ENCODE measurements at places on chromosomes 7 and 10. TPM values are rescaled to one million over a fixed set of nuclear protein-coding genes. Genes with fewer than 3 reads are reported as not detected.
A peak's percentile ranks its signal among the peaks of the same experiment; 100 is the strongest.

Gene POLR2J2
- 1.2 TPM for total RNA-seq

DNA sequence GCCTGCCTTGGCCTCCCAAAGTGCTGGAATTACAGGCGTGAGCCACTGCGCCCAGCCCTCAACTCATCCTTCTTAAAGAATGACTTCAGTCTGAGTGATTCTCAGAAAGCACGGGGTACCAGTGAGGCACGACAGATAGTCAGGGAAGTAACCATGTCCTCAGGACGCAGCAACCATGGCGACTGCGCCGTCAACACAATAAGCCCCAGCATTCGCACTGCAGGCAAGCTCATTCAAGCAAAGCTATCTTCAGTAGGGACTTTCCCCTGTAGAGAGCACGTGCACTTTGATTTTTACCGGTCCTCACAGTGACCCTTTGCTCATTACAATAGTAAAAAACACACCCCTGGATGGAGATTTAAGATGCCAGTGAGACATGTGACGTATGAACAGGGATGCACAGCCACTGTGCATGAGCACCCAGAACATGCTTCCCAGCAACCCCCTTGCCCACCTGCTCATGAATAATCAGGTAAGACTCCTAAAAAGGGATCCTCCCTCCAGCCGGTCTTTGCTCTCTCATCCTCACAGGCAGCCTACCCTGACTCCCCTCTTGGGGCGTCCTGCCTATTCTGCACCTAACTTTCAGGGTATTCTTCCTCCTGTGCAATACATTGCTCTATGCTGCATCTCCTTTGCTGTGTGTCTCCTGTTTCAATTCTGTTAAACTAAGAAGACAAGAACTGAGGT, 9.1 kb downstream of the WDR86 start:
- no peak for DNase-seq

DNA sequence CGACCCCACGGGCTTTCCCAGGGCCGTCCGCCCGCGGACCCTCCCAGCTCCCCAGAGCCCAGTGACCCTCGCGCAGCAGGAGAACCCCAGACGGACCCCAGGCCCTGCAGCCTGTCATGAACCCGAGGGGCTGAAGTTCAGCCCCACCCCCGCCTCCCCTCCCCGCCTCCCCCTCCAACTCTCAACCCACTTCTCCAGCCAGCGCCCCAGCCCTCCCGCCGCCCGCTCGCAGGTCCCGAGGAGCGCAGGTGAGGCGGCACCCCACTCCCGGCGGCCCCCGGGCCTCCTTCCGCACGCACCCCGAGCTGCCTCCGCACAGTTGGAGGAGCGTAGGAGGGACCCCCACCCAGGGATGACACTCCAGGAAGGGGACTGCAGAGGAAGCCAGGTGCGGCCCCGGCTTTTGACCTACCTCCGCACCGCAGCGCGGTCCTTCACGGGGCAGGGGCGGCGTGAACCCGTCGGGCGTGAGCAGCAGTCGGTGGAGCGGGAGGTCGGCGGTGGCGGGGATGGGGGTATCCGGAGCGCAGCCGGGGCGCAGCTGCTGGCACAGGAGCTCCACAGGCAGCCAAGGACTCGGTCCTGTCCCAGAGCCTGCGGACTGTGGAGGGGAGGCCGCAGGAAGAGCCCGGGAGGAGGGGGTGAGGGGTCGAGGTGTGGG, at the start of gene TMEM176A:
TSS of gene TMEM176A (plus strand) at position 189 of the 661 bp plus-strand sequence. CDS start 782 bp downstream, outside the sequence.
- DNase-seq: no peak

Gene PILRA
- total RNA-seq: 0.68 TPM

Gene PDE1C
- total RNA-seq: 2.6 TPM

GRCh38 chr7:68314208-68314607, 1284.1 kb upstream of the AUTS2 start:
- no peak for DNase-seq

- no peak for DNase-seq
Observed at GRCh38 chr7:124879103-124879502, 50.5 kb downstream of the POT1 start.

GRCh38 chr10:50394832-50395231, 143.5 kb upstream of the ASAH2 start:
- DNase-seq: no peak

DNA sequence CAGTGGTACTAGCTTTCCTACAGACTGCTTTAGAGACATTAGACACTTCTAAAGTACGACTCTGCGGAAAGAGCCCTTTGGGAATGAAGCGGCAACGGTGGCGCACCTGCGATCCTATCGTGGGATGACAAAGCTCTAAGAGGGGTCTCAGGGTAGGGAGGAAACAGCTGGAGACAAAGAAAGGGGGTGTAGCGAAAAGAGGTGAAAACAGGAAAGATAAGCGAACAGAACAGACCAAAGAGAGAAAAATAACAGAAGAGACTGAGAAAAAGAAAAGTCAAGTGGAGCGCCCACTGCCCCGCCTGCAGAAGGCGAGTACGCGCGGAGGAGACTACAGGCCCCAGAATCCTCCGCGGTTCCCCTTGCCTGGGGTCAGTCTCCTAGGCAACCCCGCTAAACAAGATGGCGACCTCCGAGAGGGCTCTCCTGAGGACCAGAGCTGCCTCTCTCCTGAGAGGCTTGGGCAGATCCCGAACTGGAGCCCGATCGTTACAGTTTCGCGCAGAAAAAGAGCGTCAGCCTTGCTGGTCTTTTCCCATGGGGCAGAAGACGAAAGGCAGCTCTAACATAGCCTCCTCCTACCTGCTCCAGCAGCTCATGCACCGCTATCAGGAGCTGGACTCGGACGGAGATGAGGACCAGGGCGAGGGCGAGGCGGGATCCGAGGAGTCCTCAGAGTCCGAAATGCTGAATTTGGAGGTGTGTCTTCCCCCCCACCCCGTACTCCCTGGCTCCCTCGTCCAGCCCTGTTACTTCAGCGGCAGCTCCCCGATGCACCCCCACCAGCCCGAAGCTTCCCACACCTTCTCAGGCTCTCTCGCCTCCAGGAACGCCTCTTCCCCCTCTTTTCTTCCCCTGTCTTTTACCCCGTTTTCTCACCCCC, at the start of gene LRGUK:
TSS of gene LRGUK (plus strand) at position 375 of the 883 bp plus-strand sequence. CDS start at position 403, 28 bp downstream.
- peak; percentile 61 for DNase-seq

Gene GPRIN2
- 9.2 TPM for total RNA-seq

Gene ELMO1
- 2.3 TPM for total RNA-seq

DNA sequence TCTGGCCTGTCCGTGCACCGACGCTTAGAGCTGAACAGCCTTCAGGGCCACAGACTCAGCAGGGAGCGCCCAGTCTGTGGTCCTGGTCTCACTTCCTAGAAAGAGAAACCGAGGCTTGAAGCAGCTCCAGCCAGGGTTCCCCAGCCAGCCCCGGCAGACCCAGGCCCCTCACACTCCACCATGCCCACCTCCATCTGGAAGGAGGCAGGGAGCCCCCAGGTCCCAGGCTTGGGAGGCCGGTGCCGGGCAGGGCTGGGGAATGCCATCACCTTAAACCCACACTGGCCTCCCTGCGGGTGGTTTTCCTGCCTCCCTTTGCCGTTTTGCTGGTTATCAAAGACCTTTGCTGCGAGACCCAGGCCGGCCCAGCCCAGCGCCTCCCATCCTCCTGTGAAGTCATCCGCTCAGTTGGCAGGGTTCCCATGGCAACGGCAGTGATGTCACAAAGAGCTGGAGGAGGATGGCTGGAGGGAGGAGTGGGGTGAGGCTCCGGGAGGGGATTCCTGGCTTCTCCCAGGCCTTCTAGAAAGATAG, 24.0 kb downstream of the ELFN1 start:
- peak; percentile 18 for DNase-seq

Gene PWWP2B
- 25.2 TPM for total RNA-seq

Gene CYP3A5
- not detected for total RNA-seq
